ENCODE measurements at places on chromosomes 6 and 20.

- DNase-seq, result no peak
Measured at GRCh38 chr6:40924839-40925238, 114.2 kb downstream of the UNC5CL start.

- no peak for DNase-seq
Measured at GRCh38 chr20:33233129-33233774, 2.5 kb upstream of the BPIFA1 start.

DNA sequence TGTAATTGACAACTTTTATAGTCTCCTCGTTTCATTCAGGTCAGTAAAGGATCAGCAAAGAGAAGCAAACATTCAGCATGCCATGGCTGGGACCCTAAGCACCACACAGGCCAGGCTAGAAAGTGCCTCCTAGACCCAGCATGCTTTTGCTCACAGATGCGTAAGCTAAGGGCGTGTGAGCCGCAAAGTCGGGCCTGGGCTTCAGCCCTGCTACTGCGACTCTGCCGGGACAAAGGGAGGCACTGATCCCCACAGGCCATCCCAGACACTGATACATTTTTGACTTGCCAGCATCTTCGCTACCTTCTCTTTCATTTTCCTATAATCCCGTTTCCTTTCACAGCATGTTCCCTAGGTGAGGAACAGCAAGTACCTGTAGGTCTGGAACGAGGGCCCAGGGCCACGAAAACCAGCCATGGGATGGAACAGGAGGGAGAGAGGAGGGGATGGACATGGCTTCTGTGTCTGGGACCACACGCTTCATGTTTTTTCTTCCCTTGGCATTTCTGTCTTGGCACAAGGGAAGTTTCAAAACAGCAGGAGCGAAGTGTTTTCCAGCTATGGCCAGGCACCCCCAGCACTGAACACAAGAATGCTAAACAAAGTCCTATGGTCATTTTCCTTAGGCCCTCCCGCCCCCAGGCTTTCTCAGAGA lies 42.6 kb downstream of the IRF4 start:
- no peak for DNase-seq

GRCh38 chr6:31267651-31268368 lies 4.1 kb downstream of the HLA-C start:
- no peak for DNase-seq

GRCh38 chr20:60062431-60063047 lies 104.3 kb downstream of the CDH26 start:
- DNase-seq, result no peak

Measured in NCI-H1105 treated with DMSO at 0.1 percent for 48 hours (cell line).